ENCODE measurements at places on chromosomes 5 and 9.
A peak's percentile ranks its signal among the peaks of the same experiment; 100 is the strongest.

DNA sequence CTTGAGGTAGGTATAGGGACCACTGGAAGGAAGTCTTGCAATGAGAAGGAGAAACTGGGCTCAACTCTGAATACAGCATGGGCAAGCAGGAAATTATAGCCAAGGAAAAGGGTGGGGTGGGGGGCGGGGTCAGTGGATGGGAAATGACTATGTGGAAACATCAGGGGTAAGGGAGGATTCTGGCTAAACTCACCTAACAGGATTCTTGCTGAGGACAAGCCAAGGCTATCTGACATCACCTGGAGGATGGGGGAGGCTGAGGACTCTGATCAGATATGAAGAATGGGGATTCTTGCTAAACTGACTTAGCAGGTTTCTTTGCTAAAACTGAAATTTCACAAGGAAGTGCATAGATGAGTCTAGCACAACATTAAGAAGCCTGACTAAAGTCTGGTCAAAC lies 40.8 kb downstream of the CTSL start:
- no peak for DNase-seq

DNA sequence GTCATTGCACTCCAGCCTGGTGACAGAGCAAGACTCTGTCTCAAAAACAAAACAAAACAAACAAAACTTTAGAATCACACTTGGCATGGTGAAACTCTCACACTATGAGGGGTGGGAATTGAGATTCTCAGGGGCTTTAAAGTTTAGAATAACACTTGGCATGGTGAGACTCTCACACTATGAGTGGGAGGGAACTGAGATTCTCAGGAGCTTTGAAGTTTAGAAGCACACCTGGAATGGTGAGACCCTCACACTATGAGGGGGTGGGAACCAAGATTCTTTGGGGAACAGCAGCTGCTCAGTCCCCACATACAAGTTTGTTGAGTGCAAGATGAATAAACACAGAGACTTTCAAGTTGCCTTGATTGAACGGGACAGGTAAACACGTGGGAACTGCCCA lies 149.4 kb downstream of the HSD17B3 start:
- no peak for DNase-seq

DNA sequence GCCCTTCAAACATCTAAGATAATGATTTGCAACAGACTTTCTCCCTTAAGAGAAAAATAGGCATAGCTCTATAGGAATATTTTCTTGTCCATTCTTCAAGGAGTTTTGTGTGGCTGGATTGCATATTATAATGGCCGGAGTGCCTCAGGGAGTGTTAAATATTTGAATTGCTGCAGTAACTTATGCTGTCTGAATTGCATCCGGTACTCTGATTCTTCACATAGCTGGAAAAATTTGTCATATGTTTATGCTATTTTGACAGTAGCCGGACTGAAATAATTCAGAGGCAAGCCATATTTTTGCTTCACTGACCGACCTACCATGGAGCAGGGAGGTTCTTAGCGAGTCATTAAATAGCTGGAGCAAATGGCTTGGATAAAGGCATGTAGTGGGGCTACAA lies 621.0 kb downstream of the ACTL7B start:
- no peak for DNase-seq

- no peak for DNase-seq
These were observed 150.3 kb upstream of the ADRA1B start for GRCh38 chr5:159765760-159766517.

- DNase-seq: no peak
These were observed 129.8 kb upstream of the IFNE start for GRCh38 chr9:21611891-21612290.

DNA sequence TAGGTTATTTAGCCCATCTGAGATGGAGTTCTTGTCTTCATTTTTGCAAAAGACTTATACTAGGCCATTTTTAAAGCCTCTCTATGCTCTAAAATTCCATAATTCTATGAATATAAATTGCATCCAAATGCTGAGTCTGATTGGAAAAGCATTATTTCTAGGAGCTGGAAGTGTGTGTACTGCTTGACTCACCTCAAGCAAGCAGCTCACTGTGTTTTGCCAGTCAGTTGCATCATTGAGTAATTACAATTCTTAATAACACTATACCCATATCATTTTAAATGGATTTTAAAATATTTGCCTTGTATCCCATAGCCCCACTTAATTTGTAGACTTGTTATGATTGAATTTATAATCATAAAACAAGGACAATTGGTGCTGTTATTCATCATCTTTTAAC lies 161.0 kb downstream of the PAM start:
- no peak for DNase-seq

DNA sequence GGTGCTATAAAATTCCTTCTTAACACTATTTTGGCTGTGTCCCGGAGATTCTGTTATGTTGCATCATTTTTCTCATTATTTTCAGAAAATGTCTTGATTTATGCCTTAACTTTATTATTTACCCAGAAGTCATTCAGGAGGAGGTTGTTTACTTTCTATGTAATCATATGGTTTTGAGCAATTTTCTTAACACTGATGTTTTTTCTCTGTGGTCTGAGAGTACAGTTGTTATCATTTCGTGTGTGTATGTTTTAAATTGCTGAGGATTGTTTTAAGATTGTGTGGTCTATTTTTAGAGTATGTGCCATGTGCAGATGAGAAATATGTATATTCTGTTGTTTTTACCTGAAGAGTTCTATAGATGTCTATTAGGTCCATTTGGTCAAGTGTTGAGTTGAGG lies 498.1 kb upstream of the ZNF608 start:
- no peak for DNase-seq

- no peak for DNase-seq
These were observed 455.2 kb downstream of the DTWD2 start for GRCh38 chr5:118533156-118533555.

- no peak for DNase-seq
These were observed 51.2 kb upstream of the TRIM32 start for GRCh38 chr9:116635908-116636307.

- DNase-seq: no peak
These were observed 768 bp downstream of the YTHDC2 start for GRCh38 chr5:113514289-113514635.

- DNase-seq: no peak
These were observed 35.6 kb downstream of the PLAC8L1 start for GRCh38 chr5:146069780-146070099.

GRCh38 chr5:38189081-38189504 lies 69.3 kb upstream of the EGFLAM start:
- DNase-seq: no peak

GRCh38 chr9:134693011-134693410 lies 51.4 kb downstream of the COL5A1 start:
- DNase-seq: no peak

- DNase-seq: no peak
These were observed 594.6 kb upstream of the BRINP1 start for GRCh38 chr9:119963798-119964372.

GRCh38 chr9:127336506-127337352 lies 60.2 kb upstream of the SLC2A8 start:
- no peak for DNase-seq

GRCh38 chr9:89564346-89564878 lies 40.4 kb upstream of the GADD45G start:
- peak; percentile 47 for DNase-seq

DNA sequence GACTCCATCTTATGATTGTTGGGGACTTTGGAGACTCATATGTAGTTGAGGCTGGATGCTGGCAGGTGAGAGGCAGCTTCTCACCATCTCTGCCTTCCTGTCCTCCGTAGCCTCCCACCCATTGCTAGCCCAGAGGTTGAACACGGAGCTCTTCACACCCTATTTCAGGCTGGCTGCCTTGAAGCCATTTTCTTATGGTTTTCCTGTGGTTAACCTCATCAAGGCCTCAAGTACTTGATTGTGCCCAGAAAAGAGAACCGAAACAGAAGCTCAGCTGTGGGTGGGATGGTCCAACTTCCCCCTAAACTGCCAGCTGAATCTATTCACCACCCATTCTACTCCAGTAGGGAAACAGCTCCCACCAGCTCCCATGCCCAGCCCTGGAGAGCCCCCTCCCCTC lies 102.9 kb downstream of the LIFR start:
- DNase-seq: peak; percentile 41

DNA sequence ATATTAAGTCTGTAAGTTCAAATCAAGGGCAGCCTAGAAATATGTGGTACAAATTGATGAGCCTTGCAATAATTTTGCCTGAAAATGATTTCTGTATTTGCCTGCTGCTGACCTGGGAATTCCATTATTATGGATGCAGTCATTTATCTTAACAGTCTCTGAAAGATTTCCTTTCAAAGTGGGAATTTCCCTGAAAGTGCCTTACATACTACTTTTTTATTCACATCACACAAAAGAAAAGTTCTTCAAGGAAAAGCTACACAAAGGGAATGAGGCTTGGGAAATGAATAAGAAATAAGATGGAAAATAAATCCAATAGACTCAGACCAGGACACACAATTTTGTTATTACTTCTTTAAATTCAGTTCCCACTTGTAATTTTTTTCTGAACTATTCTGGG lies 537.8 kb upstream of the PTGER4 start:
- no peak for DNase-seq

DNA sequence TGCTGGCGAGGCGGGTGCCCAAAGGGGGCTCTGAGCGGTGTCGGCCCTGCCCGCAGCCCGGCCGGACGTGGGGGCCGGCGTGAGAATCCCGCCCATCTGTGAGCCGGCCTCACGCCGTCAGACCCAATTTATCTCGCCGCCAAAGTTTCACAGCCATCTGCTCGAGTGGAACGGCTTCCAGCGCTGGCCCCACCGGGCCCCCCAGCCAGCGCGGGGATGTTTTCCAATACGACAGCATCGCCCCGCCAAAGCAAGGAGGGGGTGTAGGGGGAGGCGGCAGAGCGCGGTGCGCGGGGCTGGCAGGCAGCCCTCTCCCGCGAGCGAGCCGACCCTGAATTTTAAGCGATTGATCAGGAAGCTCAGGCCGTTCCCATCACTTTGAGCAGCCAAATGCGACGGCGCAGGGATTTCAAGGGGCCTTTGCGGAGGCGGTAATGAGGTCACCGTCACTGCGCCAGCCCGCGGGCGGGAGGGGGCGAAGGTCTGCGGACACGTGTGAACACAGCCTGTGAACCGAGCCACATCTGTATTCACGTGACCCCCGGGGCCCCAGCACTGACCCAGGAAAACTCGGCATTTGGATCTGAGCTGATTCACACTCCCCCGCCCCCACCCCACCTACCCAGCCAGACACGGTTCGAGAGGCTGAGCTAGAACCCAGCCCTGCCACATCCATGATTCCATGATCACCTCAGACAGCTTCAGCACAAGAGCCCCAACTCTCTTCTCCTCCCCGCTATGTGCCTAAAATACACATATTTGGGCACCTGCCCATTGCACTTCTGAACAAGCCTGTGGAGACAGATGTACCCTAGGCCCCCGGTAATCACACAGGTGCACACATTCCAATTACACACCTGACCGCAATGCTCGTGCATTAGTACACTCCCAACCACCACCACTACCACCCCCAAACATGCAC lies 47.8 kb upstream of the PSD2 start:
- DNase-seq: no peak

GRCh38 chr5:136212252-136212721 lies 19.3 kb upstream of the SMIM32 start:
- peak; percentile 70 for DNase-seq

GRCh38 chr5:154118385-154118784 lies 72.1 kb upstream of the GALNT10 start:
- no peak for DNase-seq

DNA sequence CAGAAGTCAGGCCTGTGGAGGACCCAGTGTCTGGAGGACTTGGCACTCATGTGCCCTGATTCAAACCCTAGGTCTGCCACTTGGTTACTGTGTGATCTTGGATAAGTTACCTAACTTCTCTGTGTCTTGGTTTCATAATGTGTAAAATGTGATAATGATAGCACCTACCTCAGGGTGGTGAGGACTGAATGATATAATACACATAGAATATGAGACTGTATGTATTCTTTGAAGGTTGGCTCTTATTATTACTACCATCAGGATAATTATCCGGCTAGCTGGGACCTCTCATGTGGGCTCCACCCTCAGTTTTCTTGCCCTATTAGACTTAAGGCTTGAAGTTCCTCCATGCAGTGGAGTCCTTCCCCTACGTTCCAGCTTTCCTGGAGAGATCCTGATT lies 172.2 kb downstream of the COL23A1 start:
- no peak for DNase-seq

DNA sequence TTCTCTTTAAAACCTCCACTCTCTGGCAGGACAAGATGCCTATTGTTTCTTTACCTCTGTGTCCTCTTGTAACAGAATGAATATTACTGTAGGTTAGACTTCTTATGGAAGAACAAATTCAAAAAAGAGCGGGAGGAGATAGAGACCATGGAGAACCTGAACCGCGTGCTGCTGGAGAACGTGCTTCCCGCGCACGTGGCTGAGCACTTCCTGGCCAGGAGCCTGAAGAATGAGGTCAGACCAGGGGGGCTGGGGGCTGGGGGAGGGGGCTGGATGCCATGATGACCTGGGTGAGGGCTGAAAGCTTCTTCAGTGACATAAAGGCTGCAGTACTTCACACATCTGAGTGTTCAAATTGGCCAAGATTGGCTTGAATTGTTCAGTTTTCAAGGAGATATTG lies 61.4 kb downstream of the CFAP90 start:
- no peak for DNase-seq

- no peak for DNase-seq
These were observed 57.4 kb upstream of the DMRTA1 start for GRCh38 chr9:22389271-22389670.

- peak; percentile 58 for DNase-seq
These were observed 10.9 kb downstream of the PTCH1 start for GRCh38 chr9:95505717-95506427.

DNA sequence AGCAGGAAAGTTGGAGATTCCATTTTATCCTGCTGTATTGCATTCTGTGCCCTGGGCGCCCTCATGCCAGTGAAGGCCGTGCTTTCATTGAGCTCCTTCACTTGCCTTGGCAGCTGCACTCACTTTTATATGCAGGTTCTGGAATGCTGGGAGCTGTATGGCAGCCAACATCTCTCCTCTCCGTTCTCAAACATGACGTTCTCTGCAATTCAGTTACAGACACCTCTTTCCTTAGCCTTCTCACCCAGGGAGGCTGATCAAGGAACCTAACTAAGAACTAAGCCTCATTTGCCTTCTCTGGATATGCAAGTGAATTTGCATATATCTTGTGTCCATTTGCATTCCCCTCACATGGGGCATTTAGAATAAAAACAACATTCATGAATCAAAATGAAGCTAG lies 29.4 kb upstream of the PURA start:
- no peak for DNase-seq

GRCh38 chr5:133252133-133252480 lies 200.3 kb downstream of the HSPA4 start:
- no peak for DNase-seq

GRCh38 chr5:106314221-106314824 lies 1356.4 kb downstream of the EFNA5 start:
- no peak for DNase-seq

- DNase-seq: no peak
These were observed 14.5 kb upstream of the SEMA4D start for GRCh38 chr9:89512382-89512781.

- DNase-seq: no peak
These were observed 24.0 kb upstream of the GRHPR start for GRCh38 chr9:37398464-37399025.
